ENCODE measurements at places on chromosomes 6 and 20. TPM values are rescaled to one million over a fixed set of nuclear protein-coding genes. Genes with fewer than 3 reads are reported as not detected.

DNA sequence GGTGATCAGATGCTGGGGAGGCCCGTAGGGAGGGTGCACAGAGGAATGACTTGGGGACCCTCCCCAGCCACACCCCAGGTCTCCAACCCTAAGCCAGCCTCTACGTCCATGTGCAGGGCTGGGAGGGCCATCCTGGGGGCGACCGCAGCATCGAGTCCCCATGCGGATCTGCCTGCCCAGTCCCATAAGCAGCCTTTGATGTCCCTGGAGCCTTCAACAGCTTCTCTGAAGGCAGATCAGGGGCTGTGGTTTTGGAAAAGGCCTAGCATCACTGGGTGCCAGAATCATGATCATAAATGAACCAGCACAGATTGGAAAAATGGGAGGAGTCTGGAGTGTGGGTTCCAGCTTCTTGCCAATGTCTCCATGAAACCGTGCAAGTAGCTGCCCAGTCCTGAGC lies 22.9 kb downstream of the TOX2 start:
- DNase-seq, result no peak

GRCh38 chr6:13164291-13164690 lies 164.0 kb downstream of the TBC1D7 start:
- DNase-seq, result no peak

MAPK14 gene
- 37.0 TPM for total RNA-seq

EDN3 gene
- total RNA-seq, result 1.1 TPM

Measured in ovary (tissue), 10 donors.